ENCODE measurements at places on chromosomes 4 and X. TPM values are rescaled to one million over a fixed set of nuclear protein-coding genes. Genes with fewer than 3 reads are reported as not detected.

DNA sequence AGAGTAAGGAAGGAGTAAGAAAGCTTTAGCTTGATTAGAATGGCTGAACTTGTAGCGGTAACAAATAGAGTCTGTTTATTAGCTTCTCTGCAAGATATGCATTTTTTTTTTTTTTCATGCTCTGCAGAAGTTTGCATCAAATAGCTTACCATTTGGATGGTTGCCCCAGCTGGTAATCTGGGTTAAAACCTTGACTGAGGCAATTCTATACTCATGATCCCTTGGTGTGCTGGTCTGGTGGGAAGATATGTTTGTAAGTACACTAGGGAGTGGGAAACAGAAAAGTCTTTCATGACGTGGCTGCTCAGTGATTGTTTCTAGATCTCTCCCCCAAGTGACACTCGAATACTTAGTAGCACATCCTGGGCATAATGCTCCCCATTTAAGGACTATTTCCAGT lies 32.1 kb downstream of the SEPTIN11 start:
- DNase-seq = no peak

Gene AGA
- 18.2 TPM for total RNA-seq

DNA sequence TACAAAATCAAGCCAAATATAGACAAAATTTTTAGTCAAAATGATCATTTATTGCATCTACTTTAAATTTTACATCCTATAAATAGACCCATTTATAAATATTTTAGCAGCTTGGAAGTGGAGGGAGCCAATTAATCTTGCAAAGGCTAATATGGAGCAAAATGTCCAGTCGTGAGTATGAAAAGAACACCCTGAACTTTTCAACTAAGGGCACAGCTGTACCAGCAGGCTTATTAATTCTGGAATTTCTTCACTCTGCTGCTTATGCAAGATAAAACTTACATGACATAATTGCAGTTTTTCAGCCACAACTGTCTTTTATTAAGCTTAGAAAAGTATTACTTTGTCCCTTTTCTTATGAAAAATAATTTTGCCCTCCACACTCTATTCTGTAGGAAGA lies 22.9 kb upstream of the USP53 start:
- DNase-seq = no peak

GRCh38 chrX:63818156-63818555 lies 33.1 kb upstream of the ARHGEF9 start:
- no peak for DNase-seq

DNA sequence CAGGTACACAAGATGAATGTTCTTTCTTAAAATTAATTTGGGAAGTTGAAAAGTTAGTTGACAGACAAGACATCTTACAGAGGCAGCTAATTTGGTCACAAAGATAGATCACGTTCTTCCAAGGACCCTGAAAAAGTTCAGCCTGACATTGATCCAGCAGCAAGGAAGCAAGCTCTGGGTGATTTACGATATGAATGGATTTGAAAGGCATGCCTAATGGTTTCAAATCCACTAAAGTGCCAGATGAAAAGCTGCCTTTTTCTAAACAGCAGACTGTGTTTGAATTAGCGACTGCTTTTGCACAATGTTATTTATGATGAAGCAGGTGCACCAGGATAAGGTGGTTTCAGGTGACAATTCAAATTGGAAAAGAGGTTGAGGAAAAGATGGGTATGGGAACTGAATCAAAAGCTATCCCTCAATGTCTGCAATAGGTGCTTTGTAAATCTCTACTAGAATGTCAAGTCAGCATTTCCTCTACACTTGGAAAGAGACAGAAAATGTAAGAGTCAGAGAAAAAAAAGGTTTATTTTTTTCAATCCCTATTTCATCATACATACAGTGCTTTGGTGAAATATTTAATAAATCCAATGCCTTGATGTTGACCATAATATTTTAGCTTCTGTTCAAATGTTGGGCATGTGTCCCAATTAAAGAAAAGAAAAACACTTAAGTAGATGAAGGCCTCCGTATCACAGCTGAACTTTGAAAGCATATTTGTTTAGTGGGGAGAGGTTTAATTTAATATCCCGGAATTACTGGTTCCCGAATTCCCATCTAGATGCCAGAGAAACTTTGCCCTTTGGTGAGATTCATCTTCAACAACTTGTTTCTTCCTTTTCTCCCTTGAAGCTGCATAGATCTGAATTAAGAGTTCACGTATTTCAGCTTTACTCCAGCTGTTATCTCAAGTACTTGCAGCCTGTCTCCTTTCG lies 6.0 kb downstream of the RASGEF1B start:
- no peak for DNase-seq

- DNase-seq = no peak
Observed at GRCh38 chr4:174702979-174703478, 126.0 kb downstream of the GLRA3 start.

Gene ATP2B3
- not detected for total RNA-seq

GRCh38 chrX:46628460-46629371 lies 55.2 kb downstream of the CHST7 start:
- peak; percentile 50 for DNase-seq

DNA sequence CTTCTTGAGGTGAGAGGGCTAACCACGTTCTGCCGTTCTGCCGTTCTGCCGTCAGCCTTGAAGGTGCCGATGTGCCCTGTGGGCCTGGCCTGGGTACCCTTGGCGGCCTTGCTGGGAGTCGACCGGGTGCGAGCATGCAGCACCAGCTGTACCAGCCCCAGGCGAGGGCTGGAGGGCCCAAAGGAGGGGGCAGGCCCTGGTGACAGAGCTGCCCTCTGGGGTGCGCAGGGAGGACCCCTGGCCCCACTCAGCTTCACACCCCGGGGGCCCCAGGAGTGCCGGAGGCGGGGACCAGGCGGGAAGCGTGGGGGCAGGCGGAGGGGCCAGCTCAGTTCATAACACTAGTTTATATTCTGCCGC lies 22.1 kb downstream of the UVSSA start:
- DNase-seq = no peak

DNA sequence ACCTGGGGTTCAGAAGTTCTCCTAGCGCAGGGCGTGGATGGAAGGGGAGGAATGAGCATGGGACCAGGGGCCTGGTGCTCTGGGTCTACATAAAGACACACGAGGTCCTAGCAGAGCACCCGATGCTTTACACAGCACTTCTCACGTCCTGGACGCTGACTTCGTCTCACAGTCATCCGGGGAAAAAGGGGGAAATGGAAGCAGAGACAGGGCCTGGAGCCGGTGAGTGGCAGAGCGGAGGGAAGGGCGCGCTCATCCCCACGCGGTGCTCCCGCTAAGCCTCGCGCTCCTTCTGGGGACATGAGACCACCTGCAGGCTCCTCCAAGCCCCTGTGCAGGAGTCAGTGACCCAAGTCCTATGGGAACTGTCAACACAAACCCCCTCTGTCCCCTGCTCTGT lies 157.7 kb downstream of the AFAP1 start:
- DNase-seq = no peak

- no peak for DNase-seq
Observed at GRCh38 chr4:81392164-81392563, 79.5 kb downstream of the RASGEF1B start.

Gene MAGEB16
- total RNA-seq = not detected

GRCh38 chr4:25178838-25179261 lies 18.6 kb upstream of the SEPSECS start:
- DNase-seq = no peak

DNA sequence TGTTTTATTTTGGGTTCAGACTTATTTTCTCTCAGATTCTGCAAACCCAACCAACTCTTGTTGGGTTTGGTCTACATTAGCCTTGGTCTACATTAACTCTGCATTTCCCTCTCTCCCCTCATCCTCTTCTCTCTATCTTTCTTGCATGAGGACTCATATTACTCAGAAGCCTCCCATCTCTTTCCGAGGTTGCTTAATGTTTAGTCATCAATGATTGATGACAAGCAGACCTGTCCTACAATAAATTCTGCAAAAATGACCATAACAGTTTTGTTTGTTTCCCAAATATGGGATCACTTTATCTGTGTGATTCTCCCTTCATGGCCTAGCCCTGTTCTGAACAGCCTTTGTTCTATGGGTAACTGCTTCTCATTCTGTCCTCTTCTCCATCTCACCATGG lies 75.2 kb downstream of the GABRB1 start:
- DNase-seq = no peak

- DNase-seq = no peak
Observed at GRCh38 chrX:28979877-28980276, 392.6 kb downstream of the IL1RAPL1 start.

GRCh38 chr4:37383579-37384229 lies 139.2 kb downstream of the NWD2 start:
- DNase-seq = no peak

DNA sequence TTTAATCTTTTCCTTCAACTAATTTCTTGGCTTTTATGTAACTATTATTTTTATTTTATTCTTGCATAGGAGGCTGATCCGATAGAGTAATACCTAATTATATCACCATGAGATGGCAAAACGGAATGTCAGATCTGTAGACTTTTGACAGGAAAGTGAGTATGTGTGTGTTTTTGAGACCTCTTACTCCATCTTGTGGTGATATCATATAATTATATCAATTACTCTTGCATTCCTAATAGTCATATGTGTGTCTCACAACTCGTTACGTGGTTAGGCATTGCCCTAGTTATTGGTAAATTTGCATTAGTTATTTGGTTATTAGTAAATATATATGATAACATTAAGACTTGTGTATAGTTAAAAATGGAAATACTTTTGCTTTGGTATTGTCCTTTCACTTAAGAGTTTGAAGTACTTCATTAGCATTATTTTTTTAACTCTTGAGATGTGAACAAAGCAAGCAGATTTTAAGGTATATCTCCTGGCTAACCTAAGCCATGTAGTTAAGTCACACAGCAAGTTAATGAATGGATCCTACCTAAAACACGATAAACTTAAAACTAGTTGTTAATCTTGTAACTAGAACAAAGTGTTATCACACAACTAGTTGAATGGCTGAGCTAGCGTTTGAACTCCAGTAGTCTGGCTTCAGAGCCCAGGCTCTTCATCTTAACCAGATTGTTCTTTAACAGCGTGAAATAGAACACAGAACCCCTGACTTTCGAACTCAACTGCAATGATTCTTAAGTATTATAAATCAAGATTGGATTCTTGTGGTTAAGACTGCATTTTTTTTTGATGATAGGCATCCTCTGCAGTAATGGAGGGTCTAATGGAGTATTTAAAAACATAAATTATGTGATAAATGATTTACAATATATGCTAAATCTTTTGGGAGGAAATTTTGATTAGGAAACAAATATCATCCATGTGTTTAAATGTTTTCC lies 67.1 kb downstream of the PGRMC2 start:
- DNase-seq = no peak

GRCh38 chr4:112448306-112449132 lies 67.5 kb downstream of the NEUROG2 start:
- DNase-seq = no peak

Gene RNF212
- 1.2 TPM for total RNA-seq

GRCh38 chrX:5549512-5549911 lies 679.2 kb downstream of the NLGN4X start:
- DNase-seq = no peak

- no peak for DNase-seq
Observed at GRCh38 chrX:23919706-23920320, 12.0 kb downstream of the CXorf58 start.

- DNase-seq = no peak
Observed at GRCh38 chr4:142121448-142122350, 485.3 kb downstream of the IL15 start.

DNA sequence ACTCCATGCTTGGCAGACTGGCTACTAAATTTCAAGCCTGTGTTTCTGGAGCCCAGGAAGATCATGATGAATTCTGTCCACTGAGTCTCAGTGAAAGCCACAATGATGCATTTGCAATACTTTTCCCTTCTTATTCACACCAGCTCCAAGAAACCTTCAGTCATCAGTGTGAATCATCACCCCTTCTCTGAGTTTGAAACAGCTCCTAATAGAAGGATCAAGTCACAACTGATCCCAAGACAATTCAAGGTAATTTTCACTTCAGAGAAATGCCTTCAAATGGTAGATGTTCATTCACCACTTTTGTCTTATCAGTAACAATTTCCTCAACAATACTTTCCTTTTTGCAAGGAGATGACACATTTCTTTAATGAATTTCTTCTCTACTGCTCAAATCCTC lies 257.4 kb downstream of the NLGN4X start:
- DNase-seq = no peak

DNA sequence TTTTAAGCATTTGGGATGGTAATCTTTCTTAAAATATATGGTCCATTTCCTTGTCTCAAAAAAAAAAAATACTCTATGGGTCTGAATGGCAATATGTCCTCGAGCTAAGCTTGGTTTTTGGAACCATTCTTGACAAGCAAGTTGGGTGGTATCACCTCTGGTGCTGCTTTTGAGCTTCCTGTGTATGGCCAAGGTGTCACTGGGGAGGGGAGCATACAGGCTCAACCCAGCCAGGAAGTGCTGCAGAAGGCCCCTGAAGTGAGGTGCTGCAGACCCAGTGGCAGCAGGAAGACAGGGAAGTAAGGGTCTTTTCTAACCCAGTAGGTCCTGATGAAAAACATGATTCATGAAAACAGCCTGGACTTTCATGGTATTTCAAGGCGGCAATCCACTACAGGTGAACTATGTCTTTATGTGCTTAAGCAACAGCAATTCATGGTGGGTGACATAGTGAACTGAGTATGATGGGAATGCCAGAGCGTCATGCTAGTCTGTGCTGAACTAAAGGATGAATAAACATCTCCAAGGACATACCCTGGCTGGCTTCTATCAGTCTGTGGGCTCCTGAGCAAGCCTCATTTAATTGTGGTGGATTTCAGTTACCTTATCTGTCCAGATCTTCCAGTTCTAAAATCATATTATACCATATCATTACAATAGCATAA lies 15.1 kb downstream of the TRAPPC2 start:
- peak; percentile 47 for DNase-seq

Gene TMPRSS11D
- not detected for total RNA-seq

DNA sequence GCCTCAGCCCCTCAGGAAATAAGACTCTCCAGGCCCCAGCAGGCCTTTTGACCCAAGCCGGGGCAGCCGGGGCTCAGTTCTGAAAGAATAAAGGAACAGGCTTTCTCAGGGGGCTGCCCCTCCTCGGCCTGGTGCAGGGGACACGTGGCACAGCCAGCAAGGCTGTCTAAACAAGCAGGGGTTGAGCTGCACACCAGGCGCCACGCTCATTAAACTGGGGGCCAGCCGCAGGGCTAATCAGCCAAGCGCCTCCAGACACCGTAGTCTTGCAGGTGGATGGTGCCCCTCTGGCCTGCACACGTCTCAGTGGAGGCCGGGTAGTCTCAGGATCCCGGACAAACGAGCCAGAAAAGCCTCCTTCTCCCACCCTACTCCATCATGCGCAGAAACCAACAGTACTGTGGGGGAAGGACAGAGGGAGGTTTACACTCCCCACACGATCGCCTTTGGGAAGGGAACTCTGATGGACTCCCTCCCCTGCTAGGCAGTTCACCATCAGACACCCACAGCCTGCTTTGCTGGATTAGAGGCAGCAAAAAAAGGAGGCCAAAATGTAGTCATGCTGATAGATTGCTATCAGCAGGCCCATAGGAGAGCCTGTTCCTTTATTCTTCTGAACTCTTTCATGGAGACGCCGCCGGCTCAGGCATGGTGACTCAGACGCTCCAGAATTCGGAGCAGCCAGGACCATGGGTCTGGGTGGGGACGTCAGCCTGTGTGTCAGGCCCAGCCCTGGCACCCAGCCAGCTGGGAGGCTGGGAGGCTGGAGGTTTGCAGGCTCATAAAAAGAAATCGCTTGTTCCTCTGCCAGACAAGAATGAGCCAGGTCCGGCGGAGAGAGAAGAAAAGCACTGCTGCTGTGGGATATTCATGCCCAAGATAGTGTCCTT lies 342.4 kb downstream of the BCOR start:
- DNase-seq = no peak

Gene TCP11X2
- total RNA-seq = not detected

All from activated CD8-positive, alpha-beta memory T cell treated with anti-CD3 and anti-CD28 coated beads, Interleukin-2, amount 10 ng/mL, durations not matched to agents 7 days and 5 days (primary cell).